CD4-positive, alpha-beta T cell (primary cell): ENCODE measurements at places on chromosomes 1 and 21.

- no peak overlapping the region for H3K4me3 ChIP-seq
- no peaks in the 10 kb centered on the region for H3K36me3 ChIP-seq
- no peaks in the 10 kb centered on the region for H3K27me3 ChIP-seq
- no peak for DNase-seq
- no peak overlapping the region for H3K27ac ChIP-seq
Observed at GRCh38 chr1:79796434-79796833, 789.9 kb upstream of the ADGRL4 start.

- no peak overlapping the region for H3K4me3 ChIP-seq
- peaks cover 15% of the 10 kb centered on the region for H3K4me1 ChIP-seq
- H3K36me3 ChIP-seq, result no peaks in the 10 kb centered on the region
- DNase-seq, result no peak
- H3K27ac ChIP-seq, result no peak overlapping the region
- H3K27me3 ChIP-seq, result no peaks in the 10 kb centered on the region
Observed at GRCh38 chr1:88680911-88681622, 3.0 kb upstream of the PKN2 start.

- no peaks in the 10 kb centered on the region for H3K27me3 ChIP-seq
- no peak for DNase-seq
- H3K36me3 ChIP-seq, result no peaks in the 10 kb centered on the region
- H3K27ac ChIP-seq, result no peak overlapping the region
- peaks cover 48% of the 10 kb centered on the region for H3K4me1 ChIP-seq
- no peak overlapping the region for H3K4me3 ChIP-seq
Observed at GRCh38 chr1:181390410-181391077, 92.8 kb upstream of the CACNA1E start.

- no peaks in the 10 kb centered on the region for H3K4me1 ChIP-seq
- no peak overlapping the region for H3K4me3 ChIP-seq
- no peak overlapping the region for H3K27ac ChIP-seq
- no peaks in the 10 kb centered on the region for H3K27me3 ChIP-seq
- H3K36me3 ChIP-seq, result no peaks in the 10 kb centered on the region
Observed at GRCh38 chr1:26520339-26520738, 9.2 kb upstream of the RPS6KA1 start.

DNA sequence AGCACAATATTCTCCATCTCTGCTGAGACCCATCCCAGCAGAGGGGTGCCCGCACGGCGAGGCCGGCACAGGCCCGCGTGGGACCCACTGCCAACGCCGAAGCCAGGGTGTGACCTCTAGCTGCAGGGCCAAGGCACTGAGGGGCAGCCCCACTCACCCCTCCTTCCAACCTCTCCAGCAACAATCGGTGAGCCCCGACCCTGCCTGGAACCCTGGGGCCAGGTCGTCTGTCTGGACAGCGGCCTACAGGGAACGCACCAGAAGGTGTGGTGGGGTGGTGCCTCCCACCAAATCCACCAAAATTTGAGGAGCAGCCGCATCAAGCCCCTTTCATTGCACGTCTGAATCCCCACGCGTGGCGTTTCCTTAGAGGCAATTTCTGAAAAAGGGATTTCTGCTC lies 63.0 kb upstream of the ADARB1 start:
- H3K27ac ChIP-seq, result no peak overlapping the region
- no peak for DNase-seq
- no peaks in the 10 kb centered on the region for H3K36me3 ChIP-seq
- H3K4me3 ChIP-seq, result no peak overlapping the region
- peaks cover 8% of the 10 kb centered on the region for H3K27me3 ChIP-seq

- H3K27ac ChIP-seq, result no peak overlapping the region
- no peak overlapping the region for H3K4me3 ChIP-seq
- peaks cover 4% of the 10 kb centered on the region for H3K4me1 ChIP-seq
- peaks cover 10% of the 10 kb centered on the region for H3K36me3 ChIP-seq
Observed at GRCh38 chr1:1335283-1335682, 4.2 kb downstream of the TAS1R3 start.

DNA sequence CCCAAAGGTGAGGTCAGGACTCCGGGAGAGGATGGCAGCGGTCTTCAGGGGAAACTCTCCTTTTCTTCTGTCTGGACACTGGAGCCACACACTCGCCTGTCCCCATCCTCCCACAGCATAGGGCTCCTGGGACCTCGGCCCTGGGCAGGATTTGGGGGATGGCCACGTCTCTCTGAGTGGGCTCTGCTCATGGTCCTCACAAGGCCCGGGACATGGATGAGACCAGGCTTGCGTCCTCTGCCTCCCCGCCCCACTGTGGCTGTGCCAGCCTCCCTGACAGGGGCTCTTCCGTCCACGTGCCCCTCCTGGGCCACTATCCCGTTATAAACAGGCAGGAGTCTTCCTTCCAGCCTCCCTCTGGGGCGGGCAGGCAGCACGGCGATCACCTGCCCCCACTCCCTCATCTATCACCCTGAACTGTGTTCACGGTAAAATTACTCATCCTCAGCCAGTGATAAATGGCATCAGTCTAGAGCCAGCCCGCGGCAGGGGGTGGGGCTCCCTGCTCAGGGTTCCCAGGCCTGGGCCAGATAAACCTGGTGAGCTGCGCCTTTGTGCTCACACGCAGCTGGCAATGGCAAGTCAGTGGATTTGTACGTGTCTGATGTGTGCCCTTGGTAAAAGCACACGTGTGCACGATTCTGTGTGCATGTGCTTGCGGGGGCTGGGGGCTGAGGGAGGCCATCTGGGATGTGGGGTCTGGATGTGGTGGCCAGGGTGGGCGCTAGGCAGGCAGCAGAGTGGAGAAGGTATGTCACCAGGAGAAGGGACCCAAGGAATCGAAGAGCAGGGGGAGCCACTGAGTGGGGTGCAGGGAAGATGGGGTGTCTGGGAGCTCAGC lies 12.6 kb upstream of the SAMD11 start:
- H3K36me3 ChIP-seq, result no peaks in the 10 kb centered on the region
- peak; percentile 24 for DNase-seq
- peaks cover 37% of the 10 kb centered on the region for H3K27me3 ChIP-seq
- no peak overlapping the region for H3K27ac ChIP-seq
- no peak overlapping the region for H3K4me3 ChIP-seq

DNA sequence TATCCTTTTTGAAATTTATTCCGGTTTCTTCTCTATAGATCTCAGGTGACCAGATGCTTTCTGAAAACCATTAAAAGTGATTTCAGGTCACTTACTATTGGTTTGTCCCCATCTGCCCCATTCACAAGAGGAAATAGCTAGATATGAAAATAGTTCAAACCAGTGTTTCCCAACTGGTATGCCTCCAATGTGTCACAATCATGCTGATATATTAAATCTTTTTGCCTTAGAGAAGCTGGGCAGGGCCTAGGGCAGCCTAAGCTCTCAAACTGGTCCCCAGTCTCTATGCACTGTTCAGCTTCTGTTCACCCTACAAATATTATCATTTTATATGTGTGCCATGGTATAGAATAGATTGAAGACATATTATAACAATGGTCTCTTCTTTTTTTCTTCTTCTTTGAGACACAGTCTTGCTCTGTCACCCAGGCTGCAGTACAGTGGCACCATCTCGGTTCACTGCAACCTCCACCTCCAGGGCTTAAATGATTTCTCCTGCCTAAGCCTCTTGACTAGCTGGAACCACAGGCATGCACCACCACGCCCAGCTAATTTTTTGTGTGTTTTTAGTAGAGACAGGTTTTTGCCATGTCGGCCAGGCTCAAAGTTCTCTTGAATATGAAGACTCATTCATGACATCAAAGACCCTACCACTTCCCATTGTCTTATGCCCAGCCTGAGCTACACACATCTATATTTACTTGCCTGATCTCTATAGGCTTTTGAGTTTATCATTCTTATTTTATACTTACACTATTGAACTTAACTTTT lies 15.7 kb downstream of the PTPN22 start:
- no peak overlapping the region for H3K27ac ChIP-seq
- no peak overlapping the region for H3K4me3 ChIP-seq
- H3K27me3 ChIP-seq, result no peaks in the 10 kb centered on the region
- no peak for DNase-seq
- peaks cover 49% of the 10 kb centered on the region for H3K36me3 ChIP-seq
- H3K4me1 ChIP-seq, result peaks cover 8% of the 10 kb centered on the region

DNA sequence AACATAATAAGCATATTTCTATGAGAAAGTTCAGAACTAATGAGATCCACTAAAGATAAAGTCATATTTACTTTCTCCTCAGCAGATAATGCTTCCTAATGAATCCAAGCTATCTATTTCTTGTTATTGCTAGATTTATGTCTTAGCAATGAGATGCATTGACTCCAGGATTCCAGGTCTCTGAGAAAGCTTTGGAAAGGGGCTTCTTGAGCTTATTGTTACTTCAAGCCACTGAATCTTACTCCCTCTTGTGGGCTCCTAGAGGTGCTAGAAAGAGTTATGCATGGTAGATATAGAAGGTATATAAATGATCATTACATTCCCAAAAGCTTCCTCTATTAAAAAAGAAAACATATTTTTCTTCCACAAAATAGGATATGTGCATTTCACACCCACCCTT lies 246.4 kb upstream of the ADAMTS5 start:
- H3K4me3 ChIP-seq, result no peak overlapping the region
- H3K36me3 ChIP-seq, result no peaks in the 10 kb centered on the region
- H3K4me1 ChIP-seq, result no peaks in the 10 kb centered on the region
